Posterior vena cava (tissue), 2 donors: ENCODE measurements at places on chromosomes 3 and 15. TPM values are rescaled to one million over a fixed set of nuclear protein-coding genes. Genes with fewer than 3 reads are reported as not detected.
A peak's percentile ranks its signal among the peaks of the same experiment; 100 is the strongest.

FILIP1L gene
- total RNA-seq = 630 TPM

IMPG2 gene
- 0.38 TPM for total RNA-seq

TMEM40 gene
- total RNA-seq = not detected

ALG3 gene
- total RNA-seq = 28.6 TPM

GRCh38 chr15:83998486-83998885, 237.1 kb upstream of the GOLGA6L4 start:
- DNase-seq = no peak

DNA sequence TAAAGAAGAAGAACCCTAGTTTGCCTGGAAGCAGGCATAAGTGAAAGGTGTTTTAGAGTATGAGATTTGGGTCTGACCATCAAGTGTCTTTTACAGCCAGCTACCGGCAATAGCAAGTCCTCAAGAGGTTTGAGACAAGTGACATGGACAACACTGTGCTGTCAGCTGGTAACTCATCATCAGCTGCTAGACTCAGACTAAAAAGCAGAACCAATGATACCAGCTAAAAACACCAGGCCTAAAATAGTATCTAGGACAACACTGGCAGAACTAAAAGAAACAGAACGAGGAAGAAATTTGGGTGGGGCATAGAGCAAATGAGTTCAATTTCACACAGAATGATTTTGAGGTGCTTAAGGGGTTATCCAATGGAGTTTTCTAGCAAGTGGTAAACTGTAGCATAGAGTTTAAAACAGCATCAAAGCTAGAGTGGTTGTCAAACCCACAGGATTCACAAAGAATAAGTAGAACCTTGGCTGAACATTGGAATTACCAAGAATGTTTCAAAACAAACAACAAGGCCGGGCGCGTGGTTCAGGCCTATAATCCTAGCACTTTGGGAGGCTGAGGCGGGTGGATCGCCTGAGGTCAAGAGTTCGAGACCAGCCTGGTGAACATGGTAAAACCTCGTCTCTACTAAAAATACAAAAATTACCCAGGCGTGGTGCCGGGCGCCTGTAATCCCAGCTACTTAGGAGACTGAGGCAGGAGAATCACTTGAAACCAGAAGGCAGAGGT, 3.9 kb downstream of the CIAO2A start:
- DNase-seq = no peak

DNA sequence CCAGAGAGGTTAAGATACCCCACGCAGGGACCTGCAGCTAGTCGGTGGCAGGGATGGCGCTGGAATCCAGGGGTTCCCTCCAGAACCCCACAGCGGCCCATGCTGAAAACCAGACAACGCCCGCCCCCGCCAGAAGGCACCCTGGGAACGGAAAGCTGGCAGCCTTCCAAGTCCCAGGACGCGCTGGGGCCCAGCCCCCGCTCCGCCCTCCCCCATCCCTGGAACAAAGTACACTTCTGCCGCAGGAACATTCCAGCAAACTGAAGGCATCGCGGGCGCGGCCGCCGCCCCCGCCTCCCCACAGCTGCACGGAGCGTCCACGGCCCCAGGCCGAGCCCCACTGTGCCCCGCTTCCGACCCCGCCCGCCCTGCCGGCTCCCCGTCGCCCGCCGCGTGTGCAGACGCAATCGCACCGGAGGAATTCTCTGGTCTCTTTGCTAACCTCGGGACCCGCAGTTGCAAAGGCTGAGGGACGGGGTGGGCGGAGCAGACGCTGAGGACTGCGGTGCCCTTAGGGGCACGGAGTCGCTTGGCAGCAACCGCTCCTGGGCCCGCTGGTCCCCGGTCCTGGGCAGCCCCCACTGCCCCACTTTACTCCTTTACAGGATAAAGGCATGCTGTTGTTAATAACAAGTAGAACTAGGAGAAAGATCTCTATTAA, 44.8 kb upstream of the RNU6-1 start:
- peak; percentile 94 for DNase-seq

DNA sequence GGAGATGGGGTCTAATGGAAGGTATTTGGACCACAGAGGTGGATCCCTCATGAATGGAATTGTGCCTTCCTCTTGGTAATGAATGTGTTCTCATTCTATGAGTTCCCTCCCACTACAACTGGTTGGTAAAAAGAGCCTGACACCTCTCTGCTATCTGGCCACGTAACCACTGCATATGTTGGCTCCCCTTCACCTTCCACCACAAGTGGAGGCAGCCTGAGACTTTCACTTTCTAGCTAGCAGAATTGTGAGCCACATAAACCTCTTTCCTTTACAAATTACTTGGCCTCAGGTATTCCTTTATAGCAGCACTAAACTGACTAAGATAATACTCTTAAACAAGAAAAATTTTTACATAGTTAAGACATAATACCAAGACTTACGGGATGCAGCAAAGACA, 155.3 kb downstream of the NR1I2 start:
- DNase-seq = no peak

SLC12A8 gene
- total RNA-seq = 0.67 TPM

GABRB3 gene
- total RNA-seq = 1.6 TPM

DNA sequence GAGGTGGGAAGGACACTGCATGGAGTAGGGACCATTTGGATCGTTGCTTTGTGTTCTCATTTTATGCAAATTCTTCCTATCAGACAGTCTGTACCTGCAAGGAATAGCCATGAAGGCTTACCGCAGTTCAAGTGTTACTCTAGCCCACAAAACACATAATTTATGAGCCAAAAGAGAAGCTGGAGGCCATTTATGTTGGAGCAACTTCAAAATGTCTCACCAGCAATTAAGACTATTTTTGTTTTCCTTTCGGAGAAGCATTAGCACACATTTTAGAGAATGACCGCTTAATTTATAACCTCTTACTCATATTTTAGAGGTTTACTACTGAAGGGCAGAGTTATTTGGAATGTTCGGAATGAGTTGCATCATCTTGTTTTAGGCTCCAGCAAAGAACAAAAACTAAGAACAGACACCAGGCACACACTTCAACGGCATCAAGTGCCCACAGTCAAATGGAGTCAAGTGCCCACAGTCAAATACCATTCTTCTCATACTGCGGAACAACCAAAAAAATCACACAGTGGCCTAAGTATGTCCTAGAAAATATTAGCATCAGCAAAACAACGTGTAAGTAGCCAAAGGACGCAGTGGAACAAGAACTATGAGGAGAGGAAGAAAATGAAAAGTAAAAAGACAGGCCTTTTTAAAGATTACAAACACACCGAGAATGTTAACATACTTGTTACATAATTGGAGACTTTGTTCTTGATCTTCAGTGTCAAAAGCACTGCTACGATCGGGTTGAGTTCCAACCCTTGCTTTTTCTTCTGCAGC, 17.5 kb upstream of the GOLGA8J start:
- DNase-seq = no peak

DNA sequence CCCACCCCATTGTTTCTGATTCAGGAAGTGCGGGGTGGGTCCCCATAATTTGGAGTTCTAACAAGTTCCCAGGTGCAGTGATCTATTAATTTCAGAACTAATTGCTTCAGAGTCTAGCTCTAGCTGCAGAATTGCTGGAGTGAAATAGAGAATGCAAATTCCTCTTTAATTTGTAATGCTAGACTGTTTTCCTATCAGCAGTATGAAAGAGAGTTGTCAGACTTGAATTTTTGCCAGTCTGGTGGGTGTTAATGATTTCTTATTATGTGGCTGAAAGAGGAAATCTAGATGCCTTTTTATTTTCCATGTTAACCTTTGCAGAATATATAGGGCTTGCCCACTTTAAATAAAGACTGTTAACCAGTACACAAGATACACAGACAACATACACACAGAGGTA, 23.7 kb downstream of the APH1B start:
- DNase-seq = no peak

DNA sequence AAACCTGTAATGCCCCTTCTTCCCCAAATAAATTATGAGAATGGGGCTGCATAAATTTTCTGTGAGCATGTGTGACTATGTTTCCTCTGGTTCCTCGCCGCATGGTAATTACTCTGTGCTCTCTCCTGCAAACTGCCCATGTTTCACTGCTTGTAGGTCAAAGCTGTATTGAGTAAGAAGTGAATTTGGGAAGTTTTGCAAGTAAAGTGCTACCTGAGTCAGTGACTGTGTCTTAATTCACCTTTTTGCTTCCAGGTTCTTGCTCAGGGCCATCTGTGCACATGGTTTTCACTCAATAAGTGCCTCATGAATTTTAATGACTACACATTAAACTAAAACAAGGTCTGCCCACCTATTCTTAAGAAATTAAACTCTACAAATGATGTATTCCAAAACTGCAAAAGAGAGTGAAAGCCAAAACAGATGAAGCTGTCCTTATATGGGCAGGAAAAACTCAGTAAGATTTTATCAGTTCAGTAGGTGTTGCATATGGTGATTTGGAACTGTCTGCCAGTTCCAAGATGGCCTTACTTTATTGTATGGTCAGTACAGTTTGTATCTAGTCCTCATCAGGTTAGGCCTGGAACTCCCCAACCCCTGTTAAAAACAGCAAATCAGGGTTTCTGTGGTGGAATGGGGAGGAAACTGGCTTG, 100.0 kb downstream of the LPP start:
- no peak for DNase-seq

DNA sequence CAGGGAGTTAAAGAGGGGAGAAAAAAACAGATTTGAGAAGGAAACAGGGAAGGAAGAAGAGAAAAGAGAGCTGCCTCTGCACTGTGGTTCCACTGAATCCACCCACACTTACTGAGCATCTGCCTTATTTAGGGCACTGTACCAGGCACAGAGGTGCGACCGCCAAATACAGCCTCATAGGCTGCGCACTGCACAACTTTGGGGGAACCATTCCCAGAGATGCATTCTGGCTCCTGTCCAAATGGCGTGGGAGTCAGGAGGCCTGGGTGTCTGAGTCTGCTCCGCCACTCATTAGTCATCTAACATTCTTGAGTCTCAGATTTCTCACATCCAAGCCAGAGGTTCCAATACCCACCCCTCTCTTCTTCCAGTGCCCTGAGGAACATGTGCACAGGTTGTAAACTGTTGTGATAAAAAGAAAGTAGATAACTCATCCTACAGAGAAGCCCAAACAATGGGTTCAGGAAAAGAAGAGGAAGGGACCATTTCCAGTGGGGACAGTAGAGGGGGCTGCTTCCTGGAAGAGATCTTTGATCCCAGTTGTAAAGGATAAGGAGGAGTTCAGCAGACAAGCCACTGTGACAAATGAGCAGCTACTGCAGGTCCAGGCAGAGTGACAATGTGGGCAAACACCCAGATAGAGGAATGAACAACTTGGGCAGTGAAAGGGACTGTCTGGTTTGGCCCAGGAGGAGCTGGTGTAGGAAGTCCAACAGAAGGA, 254.6 kb downstream of the UACA start:
- DNase-seq = peak; percentile 44

DNA sequence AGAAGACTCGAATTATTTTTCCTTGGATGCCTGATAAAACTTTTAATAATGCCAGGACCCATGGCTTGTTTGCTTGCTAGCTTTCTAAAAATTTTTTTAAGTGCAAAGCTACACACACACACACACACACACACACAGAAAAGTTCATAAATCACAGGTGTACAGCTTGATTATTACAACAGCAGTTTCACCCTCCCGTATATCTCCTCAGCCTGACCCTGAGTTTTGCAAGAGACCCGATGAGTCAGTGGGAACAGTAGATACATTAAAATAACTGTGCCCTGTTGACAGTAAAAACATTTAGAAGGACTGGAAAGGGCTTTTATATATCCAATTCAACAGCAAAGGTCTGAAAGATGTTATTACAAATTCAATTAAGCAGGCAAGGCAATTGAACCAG, 46.7 kb downstream of the EMC4 start:
- no peak for DNase-seq

DNA sequence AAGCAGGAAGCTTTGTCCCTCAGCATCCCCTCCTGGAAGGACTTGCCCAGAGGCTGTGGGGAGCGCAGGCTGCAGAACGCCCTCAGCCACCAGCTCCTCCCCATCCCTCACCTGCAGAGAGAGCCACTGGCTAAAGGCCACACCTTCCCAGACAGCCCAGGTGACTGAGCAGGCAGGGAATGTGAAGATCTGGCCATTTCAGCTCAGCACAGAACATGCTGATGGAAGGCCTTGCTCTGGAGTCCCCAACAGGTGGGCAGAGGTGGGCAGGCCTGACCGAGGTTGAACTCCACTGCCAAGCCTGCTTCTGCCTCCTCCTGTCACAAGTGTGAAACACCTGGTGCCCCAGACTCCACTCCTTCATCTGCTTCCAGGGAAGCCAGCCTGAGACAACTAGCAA, 50.7 kb upstream of the SEC61A1 start:
- no peak for DNase-seq

DNA sequence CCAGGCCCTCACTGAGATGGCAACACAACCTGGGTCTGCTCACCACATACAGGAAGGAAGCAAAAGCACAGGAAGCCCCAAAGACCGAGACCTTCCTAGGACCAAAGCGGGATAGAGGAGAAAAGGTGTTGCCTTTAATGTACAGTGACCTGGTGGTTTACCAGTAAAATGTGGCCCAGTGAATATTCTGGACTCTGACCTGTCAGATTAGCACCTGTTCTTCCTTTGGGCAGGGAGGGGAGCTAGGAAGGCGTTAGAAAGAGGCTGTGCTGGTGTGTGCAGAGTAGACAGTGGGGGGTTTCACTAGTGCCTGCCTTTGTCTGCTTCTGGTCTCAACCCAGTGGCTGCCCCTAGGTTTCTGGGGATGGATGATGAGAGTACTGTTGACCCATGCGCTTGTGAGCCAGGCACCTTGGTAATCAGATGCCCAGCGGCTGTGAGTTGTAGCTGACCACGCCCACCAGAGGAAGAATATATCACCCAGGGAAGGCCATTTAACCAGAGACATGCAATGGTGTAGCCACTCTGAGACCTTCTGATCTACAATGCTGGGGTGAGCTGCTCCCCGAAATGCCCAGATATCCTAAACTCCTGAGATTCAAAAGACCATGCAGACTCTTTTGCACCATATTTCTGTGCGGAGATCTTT, 90.1 kb upstream of the NEO1 start:
- no peak for DNase-seq

DNA sequence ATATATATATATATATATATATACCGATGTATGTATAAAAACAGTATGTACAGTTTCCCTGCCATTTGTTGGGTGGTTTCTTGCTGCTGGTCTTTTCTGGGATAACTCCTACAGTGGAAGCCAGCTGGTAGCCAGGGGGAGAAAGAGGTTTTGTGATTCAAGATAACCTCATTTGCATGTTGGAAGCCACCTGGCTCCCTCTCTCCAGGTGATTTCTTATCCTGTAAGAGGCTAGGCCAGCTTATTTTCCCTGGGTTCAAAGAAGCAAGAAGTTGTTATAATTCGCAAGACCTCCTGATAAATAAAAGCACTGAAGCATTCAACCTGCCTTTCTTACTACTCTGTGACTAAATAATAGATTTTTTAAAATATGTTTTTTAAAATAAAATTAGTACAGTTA, 443.3 kb downstream of the VGLL3 start:
- no peak for DNase-seq

SLCO2A1 gene
- 102 TPM for total RNA-seq

- DNase-seq = no peak
Observed at GRCh38 chr15:101497484-101498034, 8.1 kb upstream of the PCSK6 start.
